ENCODE measurements at places on chromosomes 5 and 9.

DNA sequence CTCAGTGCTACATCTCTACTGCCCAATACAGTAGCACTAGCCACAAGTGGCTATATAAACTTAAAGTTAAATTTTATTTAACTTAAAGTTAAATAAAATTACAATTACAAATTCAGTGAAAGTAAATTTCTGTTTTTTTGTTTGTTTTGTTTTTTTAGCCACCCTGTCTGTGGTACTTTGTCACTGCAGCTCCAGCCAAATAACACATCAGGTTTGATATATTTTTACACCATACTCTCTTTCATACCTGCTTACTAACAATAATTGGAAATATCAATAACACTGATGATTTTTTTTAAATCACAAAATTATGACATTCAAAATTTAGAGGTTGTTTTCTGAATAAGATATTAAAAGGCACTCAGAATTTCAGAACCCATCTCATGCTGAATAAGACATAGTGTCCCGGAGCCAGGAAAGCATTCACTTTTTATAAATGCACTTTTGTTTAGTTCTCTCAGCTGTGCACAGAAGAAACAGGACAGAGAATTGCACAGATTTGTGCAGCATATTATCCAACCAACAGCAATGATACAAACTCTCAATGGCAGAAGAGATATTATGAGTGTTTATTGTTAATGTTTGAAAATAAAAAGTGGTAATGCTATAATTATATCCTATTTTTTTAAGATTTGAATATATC, 92.6 kb downstream of the EDIL3 start:
- no peak for DNase-seq

GRCh38 chr5:168875832-168876231, 296.7 kb upstream of the PANK3 start:
- no peak for DNase-seq

GRCh38 chr9:117739624-117740347, 35.6 kb downstream of the TLR4 start:
- DNase-seq = no peak

GRCh38 chr9:73889023-73889422, 608.1 kb upstream of the RORB start:
- no peak for DNase-seq

GRCh38 chr9:14314929-14315874, 1.3 kb upstream of the NFIB start:
- DNase-seq = no peak

Measured in activated CD8-positive, alpha-beta T cell treated with anti-CD3 and anti-CD28 coated beads, Interleukin-2, amount 10 ng/mL, durations not matched to agents 7 days and 5 days (primary cell).